Muscle of back (tissue), 13 donors: ENCODE measurements at places on chromosomes 3 and 15.

DNA sequence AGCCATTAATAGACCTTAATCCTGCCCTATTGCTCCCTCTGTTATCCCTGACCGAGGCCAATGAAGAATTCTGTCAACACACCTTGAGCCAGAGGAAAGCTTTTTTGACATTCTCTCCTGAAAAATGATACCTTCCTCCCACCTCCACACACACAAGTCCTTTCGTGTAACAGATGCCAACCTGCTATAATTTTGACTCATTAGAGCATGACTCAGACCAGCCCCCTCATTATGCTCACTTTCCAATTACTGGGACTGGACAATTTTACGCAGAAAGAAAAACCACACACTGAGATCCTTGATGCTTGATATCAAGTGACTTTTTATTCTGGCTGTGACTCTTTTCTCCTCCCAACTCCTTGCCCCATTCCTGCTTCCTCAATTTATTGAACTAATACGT lies 50.9 kb downstream of the LSAMP start:
- no peak for DNase-seq

DNA sequence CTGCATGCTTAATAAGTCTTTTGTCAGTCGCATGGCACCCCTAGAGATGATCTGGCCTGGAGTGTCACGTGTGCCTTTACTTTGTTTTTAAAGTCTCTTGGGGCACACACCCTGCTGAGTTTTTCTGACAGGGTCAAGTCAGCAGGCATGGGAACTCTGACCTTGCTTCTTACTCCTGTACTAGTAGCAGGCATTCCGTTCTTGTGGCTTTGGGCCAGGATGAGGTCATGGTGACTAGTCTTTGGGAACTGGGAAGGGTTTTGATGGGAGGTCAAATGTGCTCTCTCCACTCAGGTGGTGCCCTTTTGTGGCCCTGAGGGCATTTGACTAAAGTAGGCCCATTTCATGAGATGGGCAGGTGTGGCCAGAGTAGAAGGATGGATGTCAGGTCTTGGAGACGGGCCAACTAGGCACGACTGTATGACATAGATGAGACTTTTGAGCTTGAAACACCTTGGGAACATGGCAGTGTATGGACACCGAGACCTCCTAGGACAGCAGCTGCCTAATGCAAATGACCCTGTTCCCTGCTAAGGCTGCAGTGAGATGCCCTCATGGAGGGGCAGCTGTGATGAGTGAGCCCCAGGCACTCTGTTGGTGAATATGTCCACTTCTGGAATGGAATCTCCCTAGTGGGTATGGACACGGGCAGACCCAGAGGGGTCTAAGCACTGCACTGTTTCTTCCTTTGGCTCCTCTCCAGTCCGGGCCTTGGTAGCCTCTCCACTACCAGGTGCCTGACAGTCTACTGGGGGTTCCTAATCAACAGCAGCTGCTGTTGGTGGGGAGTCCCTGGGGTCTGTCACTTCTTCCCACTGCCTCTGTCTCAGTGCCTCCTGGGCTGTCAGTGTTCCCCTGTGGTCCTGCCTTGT lies 16.4 kb downstream of the SRPRB start:
- no peak for DNase-seq

GRCh38 chr3:119222391-119222790 lies 18.3 kb downstream of the B4GALT4 start:
- DNase-seq, result no peak

- DNase-seq, result no peak
These were observed 38.8 kb upstream of the SPTBN5 start for GRCh38 chr15:41932511-41933289.

- DNase-seq, result no peak
These were observed 15.8 kb upstream of the SOX2 start for GRCh38 chr3:181695661-181696491.

GRCh38 chr3:144296808-144297207 lies 325.2 kb downstream of the DIPK2A start:
- DNase-seq, result no peak

DNA sequence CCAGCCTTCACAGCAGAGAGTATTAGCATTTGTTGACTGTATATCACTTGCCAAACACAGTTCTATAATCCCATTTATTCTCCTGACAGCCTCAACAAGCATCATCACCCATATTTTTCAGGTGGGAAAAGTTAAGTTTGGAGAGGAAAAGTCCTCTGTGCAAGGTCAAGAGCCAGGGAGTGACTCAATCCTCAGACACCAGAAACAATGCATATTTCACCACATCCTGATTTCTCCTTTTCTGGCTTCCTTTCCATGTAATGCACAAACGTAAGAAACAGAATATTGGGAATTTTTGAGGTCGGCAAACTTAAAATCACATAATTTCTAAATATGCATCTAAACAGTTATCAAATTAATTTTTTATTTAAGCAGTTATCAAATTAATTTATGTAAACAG lies 116.0 kb upstream of the GADL1 start:
- no peak for DNase-seq

DNA sequence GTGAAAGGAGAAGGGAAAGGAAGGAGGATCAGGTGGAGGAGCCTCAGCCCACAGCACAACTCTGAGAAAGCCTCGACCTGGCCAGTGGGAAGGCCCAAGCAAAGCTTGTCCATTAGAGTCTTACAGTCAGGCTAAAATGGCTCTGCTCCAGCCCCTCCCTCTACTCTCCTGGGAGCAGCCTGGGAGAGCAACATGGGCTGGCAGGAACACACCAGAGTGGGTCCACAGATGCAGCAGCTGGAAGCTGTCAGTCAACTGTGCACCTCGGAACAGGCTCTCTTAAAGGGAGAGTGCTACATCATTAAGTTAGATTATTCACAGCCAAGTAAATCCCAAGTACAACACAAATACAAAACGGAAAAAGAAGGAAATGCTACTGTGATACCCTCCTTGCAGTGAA lies 98.0 kb upstream of the LIMD1 start:
- peak; percentile 55 for DNase-seq

DNA sequence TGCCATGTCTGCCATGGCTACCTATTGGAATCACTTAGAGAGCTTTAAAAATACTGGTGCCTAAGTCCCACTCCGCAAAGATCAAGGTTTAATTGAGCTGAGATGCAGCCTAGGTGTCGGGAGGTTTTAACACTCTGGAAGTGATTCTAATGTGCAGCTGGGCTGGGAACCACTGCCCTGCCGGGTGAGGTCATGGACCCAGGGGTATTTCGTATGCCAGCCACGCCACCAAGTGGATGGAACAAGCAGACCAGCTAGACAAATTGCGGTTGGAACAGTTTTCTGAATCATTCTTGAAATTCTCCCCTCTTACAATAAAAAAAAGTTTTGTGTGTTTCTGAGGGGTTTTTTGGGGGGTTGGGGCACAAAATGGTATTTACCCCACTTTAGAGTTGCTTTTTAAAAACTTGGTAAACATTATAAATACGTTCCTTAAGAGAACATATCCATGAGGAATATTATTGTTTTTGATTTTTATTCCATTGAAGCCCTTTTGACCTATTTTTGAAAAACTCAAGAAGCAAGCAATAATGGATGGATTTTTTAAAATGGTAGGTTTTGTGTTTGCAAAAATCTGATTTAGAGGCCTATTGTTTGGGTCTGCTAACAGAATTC lies 66.2 kb upstream of the CSTA start:
- peak; percentile 49 for DNase-seq

DNA sequence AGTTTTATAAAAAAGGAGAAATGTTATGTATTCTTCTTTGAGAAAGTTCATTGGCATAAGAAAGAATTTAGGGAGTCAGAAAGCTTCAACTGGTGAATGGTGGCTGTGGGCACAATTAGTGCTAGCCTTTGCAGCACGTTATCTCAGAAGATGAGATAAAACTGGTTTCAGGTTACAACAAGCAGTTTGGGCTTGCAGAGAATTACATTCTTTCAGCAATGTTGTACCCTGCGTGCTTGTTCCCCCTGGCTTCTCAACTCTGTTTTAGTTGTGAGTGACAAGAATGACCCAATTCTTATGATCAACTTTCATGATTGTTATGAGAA lies 31.6 kb upstream of the ACP3 start:
- no peak for DNase-seq

- DNase-seq, result peak; percentile 52
These were observed 31.0 kb downstream of the ANP32A start for GRCh38 chr15:68789534-68790241.

DNA sequence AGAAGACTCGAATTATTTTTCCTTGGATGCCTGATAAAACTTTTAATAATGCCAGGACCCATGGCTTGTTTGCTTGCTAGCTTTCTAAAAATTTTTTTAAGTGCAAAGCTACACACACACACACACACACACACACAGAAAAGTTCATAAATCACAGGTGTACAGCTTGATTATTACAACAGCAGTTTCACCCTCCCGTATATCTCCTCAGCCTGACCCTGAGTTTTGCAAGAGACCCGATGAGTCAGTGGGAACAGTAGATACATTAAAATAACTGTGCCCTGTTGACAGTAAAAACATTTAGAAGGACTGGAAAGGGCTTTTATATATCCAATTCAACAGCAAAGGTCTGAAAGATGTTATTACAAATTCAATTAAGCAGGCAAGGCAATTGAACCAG lies 46.7 kb downstream of the EMC4 start:
- no peak for DNase-seq

DNA sequence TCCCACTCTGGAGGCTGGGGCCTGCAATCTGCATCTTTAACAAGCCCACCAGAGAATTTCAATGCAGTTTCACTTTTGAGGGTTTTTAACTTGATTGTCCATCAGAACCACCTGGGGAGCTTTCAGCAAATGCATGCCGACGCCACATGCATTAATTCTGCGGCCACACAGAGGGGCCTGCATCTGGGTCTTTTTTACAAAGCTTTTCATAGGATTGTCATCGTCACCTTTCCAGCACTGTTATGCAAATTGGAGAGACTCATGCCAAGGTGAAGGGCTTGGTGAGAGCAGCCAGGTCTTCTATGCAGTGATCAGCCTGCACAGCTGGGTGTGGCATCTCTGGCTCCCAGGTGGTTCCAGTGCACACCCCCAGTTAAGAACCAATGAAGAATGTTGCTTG lies 143.0 kb upstream of the CTDSPL start:
- DNase-seq, result no peak

DNA sequence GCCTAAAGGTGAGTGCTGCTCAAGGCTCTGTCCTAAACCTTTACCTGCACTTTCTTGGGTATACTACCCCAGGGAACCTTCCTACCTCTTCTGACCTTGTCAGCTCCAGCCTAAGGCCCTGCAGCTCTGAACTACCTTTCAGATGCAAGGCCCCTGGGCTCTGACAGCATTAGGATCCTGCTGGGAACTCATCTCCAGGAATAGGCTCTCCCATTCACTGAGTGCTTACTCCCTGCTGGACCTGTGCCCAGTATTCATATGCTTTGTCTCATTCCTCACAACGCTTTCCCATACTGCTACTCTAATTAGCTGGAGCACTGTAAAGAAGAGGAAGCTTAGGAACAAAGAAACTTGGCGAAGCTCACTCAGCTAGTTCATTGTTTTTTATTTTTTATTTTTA lies 53.8 kb upstream of the RAB6B start:
- no peak for DNase-seq

DNA sequence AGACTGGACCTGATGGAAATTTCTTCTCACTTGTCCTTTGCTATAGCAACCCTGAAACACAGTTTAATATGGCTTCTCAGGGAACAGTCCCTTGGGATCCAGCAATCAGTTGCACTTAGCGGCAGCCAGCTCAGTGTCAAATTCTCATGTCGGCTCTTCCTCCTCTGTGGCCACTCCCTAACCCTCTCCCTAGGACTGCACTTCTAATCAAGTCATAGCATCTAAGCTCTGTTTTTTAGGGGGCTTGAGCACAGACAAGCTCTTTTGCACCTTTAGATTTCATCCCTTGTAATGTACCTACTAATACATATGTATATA lies 250.5 kb upstream of the TLE3 start:
- DNase-seq, result no peak

DNA sequence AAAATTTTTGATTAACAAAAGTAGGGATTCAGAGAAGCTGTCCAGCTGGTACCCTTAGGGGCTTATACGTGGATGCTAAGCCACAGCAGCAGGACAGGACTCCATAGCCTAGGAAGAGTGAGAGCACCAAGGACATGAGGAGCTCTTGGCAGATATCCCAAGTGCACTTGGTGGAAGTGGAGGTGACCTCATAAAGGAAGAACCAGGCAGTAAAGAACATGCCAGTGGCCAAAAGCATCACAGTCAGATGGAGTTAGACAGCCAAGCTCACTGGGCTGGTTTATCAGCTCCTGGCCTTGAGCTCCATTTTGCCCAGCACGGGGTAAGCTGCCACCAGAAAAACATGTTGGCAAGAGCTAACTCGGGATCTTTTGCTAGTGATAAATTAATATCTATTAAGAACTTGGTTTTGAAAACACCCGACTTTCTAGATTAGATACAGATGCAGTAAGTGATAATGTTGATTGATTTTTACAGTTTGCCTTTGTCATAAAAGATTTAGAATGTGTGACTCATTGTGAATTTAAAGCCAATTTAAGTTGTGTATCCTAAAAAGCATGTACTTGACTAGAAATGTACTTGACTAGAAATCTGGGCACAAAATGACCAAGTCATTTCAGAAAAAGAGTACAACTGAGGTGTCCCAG lies 108.0 kb downstream of the CMSS1 start:
- peak; percentile 80 for DNase-seq

DNA sequence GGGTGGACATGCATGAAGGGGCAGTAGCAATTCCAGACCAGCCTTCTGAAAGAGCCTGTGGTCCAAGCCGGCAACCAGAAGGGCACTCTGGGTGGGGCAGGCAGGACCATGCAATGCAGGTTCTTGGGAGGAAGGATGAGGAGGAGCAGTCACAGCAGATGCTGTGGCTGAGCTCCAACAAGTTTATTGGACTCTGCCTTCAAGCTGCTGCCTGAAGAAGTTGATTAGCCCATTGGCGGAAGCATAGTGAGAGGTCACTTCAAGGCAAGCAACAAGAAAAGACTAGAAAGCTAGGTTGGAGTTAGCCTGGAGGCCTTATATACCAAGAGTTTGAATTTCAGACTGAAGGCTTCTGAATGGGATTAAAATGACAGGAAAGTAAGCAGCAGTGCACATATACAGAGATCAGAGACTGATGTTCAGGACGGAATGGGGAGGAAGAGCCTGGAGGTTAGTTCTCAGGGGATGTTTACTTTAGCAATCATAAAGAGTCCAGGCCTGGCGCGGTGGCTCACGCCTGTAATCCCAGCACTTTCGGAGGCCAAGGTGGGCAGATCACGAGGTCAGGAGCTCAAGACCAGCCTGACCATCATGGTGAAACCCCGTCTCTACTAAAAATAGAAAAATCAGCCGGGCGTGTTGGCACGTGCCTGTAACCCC lies 39.9 kb downstream of the SFMBT1 start:
- DNase-seq, result no peak

- DNase-seq, result no peak
These were observed 8.5 kb downstream of the SEC61A1 start for GRCh38 chr3:128060473-128061381.

GRCh38 chr15:67746022-67746421 lies 79.3 kb upstream of the SKOR1 start:
- no peak for DNase-seq

DNA sequence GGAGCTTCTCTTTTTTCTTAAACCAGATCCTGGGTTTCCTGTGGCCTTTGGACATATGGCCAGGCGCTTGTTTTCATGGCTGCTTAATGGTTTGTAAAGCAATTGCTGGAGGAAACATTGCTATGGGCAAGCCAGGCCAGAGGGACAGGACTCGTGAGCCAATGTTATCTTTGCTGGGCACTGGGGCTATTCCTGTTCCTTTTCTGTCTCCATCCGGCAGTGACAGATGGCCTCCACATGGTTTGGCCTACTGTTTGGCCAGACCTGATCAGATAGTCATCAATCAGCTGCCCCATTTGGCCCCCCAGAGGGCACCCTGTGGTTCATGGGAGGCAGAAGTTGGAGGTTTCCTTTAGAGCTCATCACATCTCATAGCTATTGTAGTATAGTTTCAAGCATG lies 326.1 kb upstream of the ROPN1 start:
- DNase-seq, result no peak

GRCh38 chr15:60551147-60551780 lies 72.3 kb upstream of the ICE2 start:
- no peak for DNase-seq
